Activated gamma-delta T cell (primary cell): ENCODE measurements at places on chromosomes 6 and 20.

GRCh38 chr6:30942338-30943060 is 1.7 kb downstream of the MUCL3 start:
- no peak for DNase-seq

DNA sequence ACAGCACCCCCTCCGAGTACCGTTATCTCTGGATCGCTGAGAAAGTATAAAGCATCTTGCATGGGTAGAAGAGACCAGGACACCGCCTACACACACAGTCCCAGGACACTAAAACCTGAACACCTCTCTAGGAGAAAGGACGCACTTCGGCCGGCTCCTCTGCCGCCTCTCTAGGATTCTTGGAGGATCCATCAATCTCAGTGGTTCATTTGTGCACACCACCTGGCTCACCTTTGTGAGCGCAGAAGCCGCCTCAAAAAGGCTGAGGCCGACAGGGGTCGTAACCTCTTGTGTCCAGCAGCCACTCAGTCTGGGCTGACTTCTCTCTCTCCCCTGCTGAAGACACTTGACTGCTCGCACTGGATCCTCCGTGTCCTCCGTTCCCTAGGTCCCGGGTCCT is 13.5 kb downstream of the ZSCAN23 start:
- no peak for DNase-seq

- DNase-seq = no peak
Measured at GRCh38 chr6:155116571-155116910, 121.4 kb downstream of the TIAM2 start.

DNA sequence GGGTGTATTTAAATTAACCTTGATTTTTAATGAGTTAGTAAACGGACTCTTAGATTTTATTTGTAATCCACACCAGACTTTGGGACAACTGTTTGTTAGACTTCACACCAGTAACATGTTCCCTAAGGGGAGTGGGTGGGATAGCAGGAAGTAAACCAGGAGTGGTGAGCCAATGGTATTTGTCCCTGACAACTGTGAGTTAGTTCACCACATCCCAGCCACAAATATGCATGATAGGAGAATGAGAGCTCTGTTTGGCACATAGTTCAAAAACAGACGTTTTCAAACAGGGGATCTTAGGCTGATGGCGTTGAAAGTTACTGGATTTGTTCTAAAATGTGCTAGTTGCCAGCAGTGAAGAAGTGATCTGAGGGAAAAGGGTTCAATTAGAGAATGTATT is 18.7 kb upstream of the COL10A1 start:
- no peak for DNase-seq

DNA sequence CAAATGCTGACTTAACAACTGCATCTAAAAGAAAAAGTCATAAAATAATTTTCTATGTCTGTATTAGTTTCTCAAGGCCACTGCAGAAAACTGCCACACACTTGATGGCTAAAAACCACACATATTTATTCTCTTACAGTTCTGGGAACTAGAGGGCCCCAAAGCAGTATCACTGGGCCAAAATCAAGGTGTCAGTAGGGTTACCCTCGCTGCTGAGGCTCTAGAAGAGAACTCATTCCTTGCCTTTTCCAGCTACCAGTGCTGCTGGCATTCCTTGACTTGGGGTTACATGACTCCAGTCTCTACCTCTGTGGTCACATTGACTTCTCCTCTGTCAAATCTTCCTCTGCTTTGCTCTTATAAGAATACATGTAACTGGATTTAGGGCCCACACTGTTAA is 124.6 kb upstream of the THEMIS start:
- no peak for DNase-seq

- DNase-seq = no peak
Measured at GRCh38 chr6:167745670-167746389, 80.9 kb upstream of the AFDN start.

DNA sequence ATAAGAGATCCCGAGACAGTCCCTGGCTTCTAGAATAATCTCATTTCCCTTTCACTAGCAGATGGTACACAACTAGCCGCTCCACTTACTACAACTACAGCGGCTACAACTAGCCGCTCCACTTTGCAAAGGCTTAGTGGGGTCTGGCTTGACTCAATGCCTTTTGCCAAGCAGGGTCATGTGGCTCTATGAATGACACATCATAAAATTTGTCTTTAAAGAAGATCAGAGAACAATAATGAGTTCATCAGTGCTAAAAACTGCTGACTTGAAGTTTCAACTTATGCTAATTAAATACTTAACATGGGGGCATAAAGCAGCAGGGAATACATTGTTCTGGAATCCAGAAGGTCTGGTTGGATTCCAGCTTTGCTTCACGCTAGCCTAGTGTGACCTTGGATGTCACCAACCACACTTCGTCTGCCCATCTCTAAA is 2.0 kb upstream of the MICAL1 start:
- no peak for DNase-seq

DNA sequence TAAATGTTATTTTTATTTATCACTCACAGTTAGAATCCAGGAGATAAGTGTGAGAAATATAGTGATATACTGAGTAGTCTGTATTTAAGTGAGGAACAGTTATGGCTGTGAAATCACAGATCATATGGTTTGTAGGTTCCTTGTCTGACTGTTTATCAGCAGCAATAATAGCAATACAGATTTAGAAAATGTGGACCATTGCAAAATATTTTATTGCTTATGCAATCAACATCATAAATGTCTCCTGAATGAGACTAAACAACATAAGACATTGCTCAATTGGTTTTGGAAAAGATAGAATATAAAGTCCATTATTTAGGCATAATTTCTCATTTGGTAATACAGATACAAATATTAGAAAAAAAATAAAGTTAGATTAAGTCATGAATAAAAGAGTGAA is 43.7 kb downstream of the CCDC170 start:
- no peak for DNase-seq

- no peak for DNase-seq
Measured at GRCh38 chr20:56412949-56413348, 889 bp downstream of the CASS4 start.

GRCh38 chr6:24876499-24877465 is 59.0 kb downstream of the RIPOR2 start:
- no peak for DNase-seq

DNA sequence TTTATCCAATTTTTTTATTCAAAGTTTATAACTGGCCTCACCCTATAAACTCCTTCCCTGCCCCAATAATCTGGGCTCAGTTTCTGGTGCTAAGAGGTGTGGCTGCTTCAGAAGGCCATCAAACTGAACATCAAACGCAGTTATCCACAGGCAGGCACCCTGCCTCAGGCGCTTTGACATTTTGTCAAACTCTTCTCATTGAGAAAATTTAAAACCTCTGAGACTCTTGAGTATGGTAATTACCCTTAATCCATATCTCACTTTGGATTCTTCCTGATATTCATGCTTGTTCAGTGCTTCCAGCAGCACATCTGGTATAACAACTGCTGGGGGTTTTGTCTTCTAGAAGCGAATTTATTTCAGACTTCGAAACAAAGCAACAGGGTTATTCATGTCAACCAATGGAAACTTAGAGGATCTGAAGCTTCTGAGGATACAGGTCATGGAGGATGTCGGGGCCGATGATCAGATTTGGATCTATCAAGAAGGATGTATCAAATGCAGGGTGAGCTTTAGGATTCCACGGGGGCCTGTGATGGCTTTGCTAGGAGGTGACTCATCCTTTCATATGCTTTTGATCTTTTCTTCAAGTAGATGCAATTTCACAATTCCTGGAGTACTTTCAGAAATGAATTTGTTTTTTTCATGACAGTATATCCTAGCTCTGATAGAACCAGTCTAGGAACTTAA is 68.2 kb downstream of the RTN4IP1 start:
- DNase-seq = no peak

- no peak for DNase-seq
Measured at GRCh38 chr6:147974376-147974775, 368.3 kb upstream of the SASH1 start.

DNA sequence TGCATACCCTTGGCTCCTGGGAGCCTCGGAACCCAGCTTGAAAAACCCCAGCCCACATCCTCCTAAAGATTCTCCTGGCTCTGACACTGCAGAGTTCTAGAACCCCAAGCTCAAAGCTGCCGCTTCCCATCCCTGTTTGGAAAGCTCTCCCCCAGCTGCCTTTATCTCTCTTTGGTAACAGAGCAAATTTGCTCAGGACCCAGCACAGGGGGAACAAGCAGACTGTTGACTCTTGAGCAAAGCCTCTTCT is 38.9 kb downstream of the HNF4A start:
- DNase-seq = no peak

DNA sequence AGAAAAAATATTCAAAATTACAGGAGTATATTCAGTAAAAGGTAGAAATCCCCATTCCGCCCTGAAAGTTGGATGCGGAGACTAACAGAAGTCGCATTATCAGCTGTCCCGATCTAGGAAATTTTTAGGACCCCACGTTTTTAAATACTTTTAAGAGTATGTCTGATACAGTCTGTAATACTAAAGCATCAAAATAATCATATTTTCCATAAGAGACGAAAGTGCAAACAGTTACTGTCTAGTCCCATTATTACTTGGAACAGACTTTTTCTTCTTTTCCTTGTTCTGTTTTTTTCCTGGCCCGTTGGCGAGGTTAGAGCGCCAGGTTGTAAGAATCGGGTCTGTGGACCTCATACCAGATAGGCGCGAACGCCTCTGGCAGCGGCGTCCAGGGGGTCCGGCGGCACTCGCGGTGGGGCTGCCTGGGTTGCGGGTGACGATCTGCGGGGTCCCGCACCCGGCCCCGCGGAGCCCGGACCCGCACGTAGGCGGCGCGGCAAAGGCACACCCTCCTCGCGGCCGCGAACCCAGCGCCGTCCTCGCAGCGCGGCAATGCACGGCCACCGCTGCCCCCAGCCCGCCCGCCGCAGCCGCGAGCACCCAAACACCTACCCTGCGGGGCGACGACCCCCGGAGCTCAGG is 460 bp downstream of the PLAGL1 start:
- DNase-seq = peak; percentile 10

- no peak for DNase-seq
Measured at GRCh38 chr6:156189714-156190113, 587.5 kb upstream of the ARID1B start.

DNA sequence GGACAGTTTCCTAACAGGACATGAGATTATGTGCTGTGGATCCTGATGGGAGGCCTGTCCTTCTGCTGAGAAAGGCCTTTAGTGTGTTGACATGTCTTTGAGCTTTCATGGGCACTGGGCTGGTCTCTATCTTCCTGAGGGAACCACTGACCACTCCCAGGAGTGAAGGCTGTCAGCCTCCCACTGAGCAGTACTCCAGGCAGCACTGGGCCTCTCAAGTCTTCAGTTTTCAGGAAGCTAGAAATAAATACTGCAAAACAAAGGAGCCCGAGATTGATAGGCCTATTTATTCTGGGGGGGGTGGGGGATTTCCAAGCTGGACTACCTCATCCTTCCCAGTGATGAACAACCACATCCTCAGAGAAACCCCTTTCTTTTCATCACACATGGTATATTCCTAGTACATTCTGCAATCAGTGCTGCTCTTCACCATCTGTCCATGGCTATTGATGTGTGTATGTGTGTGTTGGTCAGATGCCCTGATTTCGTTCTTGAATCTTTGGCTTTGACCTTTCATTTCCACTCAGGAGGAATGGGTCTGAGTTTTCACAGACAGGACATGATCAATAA is 180.9 kb upstream of the SPTLC3 start:
- no peak for DNase-seq

DNA sequence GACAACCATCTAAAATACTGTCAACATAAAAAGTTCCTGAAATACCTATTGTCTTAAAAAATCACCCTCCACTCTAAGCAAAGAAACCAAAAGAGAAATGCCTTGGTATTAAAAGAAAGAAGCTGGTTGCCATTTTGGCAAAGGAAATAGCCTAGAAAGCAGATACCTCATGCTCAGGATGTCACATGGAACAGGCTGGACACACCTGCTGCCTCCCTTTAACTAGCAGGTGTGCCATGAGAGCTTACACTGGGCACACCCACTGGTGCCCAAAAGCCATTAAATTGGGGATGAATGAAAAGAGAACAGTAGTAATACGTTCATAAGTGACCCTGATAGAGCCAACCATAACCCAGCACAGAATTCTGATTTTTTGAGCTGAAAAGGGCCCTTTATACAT is 1.5 kb downstream of the SLC23A2 start:
- no peak for DNase-seq

DNA sequence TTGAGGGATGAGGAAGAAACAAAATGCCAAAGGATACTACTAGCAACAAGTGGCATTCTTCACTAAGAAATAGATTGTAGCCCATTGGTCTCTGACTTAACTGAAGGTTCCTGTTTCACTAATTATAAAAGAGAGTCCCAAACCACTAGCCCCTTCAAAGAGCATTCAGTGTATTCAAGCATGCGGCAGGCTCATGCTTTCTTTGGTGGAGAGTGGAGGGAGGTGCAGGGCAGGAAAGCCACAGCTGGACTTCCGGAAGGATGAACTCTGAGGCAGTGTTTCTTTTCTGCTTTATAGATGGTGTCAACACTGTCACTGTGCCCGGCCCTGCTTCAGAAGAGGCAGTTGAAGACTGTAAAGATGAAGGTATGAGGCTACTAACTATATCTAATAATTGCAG is 636.1 kb downstream of the KIF16B start:
- DNase-seq = no peak

GRCh38 chr6:38306931-38307330 is 332.8 kb downstream of the BTBD9 start:
- DNase-seq = no peak

DNA sequence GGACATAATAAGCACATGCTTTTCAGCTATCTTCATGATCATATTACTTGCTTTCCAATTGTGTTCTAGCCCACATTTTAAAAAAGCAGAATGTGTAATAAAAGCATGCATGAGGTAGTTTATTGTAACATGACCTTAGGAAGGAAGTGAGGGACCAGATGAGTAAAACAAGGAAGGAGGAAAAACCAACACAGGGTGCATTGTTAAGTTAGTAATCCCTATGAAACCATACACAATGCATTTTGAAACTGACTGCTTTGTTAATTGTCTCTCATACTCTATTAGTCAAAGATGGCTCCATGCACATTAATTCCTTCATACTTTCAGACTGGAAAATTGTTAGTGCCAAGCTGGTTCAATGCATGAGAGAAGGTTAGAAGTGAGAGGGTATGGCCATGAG is 37.7 kb upstream of the CENPW start:
- DNase-seq = no peak

- no peak for DNase-seq
Measured at GRCh38 chr20:3067139-3068014, 4.0 kb upstream of the OXT start.

DNA sequence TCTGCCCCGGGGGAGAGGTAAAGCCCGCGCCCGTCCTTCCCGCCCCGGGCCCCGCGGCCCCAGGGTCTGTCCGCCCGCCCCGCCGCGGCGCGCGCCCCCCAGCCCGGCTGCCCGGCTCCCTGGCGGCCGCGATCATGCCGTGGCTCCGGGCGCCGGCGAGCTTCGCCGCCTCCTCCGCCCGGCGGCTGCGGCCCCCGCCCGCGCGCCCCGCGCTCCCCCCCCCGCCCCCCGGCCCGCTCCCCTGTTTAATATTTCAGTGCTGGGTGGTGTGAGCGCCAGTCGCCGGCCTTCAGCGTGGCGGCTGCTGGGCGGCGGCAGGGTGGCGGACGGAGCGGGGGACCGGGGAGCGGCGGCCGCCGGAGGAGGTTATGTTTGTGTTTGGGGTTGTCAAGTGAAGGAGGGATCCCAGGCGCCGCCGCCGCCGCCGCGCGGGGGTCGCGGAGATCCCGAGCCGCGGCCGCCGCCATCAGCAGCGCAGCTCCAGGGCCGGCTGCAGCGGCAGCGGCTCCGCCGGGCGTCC is at the start of gene HIVEP1:
HIVEP1 (plus strand) TSS at position 275 of the 520 bp plus-strand sequence. CDS start 3,317 bp downstream, outside the sequence.
- no peak for DNase-seq
